Upper lobe of left lung (tissue), 6 donors: ENCODE measurements at places on chromosomes 7 and 10. TPM values are rescaled to one million over a fixed set of nuclear protein-coding genes. Genes with fewer than 3 reads are reported as not detected.

LRRN3 gene
- 5.4 TPM for total RNA-seq

SLC16A12 gene
- total RNA-seq = 4.2 TPM

GRCh38 chr7:112701456-112701855 lies 88.7 kb downstream of the TMEM168 start:
- DNase-seq = no peak

DNA sequence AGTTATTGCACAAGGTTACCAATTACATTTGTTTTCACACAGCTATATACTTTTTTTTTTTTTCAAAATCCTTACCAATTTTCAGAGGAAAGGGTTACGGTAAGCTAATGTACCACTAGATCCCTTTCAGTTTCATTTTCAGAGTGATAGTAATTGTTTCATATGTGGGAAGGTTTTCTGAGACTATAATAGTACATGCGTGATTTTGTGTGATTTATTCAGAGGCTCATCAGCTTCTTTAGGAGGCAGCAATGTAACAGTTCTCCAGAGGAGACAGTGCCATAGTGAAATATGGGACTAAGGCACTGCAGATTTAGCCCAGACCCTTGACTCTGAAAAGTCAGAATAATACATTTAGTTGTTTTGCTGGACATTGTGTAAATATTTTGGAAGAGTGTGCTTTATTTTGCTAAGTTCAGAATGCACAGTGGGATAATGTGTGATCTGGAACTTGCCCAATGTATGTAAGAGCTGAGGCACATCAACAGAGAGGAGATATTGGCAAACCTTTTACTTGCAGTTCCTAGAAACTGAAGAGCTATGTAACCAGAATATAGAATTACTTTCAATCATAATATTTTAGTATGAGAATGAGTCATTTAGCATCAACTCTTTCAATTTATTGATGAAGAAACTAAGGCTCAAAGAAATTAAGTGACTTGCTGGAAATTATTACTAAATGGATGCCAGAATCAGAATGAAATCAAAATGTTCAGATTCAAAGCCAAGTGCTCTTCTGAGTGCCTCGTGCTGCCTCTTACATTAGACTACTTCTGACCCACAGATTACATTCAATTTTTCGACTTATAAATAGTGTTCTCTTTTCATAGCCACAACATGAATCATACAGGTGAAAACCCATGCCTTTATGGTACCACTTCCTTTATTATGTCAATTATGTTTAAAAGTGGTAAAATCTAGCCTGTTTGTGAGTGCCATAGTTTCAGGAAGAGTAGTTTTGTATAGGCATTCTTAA lies 207.7 kb upstream of the TEX47 start:
- no peak for DNase-seq

GRCh38 chr7:139771001-139771956 lies 6.5 kb downstream of the HIPK2 start:
- no peak for DNase-seq
